ENCODE measurements at places on chromosomes 7 and 10.
A peak's percentile ranks its signal among the peaks of the same experiment; 100 is the strongest.

GRCh38 chr10:77711683-77712049 is 74.1 kb upstream of the KCNMA1 start:
- no peak for DNase-seq

GRCh38 chr7:14209896-14210484 is 220.5 kb upstream of the ETV1 start:
- DNase-seq, result no peak

DNA sequence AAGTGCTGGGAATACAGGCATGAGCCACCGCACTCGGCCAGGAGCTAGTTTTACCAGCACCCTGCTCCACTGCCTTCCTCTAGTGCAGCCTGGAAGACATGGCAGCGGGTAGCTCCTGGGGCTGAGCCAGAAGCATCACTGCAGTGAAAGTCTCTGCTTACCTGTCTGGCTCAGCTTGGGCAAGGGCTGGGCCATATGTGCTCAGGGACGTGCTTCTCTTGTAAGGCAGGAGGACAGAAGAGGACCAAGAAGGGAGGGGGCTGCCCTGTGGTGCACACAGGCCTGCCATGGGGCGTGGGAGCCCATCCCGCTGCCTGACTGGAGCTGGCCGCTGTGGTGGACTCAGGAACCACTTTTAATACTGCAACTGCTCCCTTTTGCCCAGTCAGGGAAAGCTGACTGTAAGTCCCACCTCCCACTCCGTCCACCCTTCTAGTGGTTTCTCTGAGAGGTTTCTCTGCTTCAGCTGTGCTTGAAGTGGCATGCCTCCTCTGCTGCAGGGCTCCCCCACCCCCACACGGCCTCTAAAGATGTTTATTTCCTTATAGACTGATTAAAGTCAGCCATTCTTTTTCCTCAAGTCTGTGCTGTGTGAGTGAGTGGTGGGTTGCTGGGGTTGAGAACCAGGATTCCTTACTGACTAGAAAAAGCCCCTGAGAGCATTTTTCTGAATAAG is 25.3 kb upstream of the C10orf95 start:
- DNase-seq, result no peak

- no peak for DNase-seq
These were observed 110.8 kb downstream of the ARHGAP22 start for GRCh38 chr10:48494073-48494472.

- peak; percentile 3 for DNase-seq
These were observed 1673.4 kb downstream of the REEP3 start for GRCh38 chr10:65194555-65194954.

DNA sequence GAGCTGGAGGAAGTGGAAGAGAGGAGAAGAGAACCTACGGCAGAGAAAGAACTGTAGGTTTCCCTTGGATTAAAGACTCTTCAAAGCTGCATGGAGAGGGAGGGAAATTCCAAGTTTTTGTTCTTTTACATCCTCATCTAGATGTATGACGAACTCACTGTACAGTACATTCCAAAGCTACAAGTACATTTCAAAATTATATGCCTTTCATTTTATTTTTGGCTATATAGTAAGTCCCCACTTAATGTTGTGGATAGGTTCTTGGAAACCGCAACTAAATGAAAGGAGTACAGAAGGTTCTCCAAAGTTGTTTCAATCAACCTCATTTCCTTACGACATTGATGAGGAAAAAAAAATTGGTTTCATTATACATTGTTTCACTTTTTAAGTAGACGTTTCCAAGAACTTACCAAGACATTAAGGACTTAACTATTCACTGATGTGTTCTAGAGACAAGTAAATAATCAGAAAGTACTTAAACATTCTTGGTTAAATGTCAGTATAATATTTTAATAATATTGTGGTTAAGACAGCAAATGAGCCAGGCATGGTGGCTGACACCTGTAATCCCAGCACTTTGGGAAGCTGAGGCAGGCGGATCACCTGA is 16.1 kb upstream of the JMJD1C start:
- no peak for DNase-seq

GRCh38 chr10:78628976-78629375 is 439.8 kb upstream of the ZMIZ1 start:
- DNase-seq, result no peak

- DNase-seq, result no peak
These were observed 34.2 kb downstream of the DNAJC12 start for GRCh38 chr10:67803588-67804394.

DNA sequence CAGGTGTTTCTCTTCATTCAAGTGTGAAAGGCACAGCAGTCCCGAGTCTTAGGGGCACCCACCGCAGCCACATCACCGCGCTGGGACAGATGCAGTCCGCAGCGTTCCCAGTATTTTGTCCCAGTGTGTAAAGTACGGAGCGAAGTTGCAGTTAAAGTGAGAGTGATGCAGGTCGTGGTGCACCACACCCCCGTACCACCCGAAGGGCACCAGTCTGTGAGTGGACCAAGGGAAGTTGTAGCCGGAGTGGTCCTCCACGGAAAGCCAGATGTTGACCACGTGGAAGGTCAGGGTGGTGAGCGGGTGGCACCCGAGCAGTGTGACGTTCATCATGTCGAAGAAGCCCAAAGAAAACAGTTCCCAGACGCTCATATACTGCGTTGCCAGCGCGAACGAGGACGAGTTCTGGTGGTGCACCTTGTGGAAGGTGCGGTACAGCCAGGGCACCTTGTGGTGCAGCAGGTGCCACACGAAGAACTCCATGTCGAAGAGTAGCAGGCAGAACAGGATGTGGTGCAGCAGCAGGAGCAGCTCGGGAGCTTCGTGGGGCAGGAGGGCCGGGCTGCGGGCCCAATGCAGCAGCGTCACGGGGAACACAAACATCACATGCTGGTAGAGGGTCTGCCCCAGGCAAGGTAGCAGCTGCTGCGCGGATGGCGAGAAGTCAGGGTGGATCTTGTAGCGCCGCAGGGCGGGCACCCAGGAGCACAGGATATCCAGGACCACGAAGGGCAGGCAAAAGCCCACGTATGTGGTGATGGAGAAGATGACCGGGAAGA is 526 bp downstream of the CH25H start:
- no peak for DNase-seq

DNA sequence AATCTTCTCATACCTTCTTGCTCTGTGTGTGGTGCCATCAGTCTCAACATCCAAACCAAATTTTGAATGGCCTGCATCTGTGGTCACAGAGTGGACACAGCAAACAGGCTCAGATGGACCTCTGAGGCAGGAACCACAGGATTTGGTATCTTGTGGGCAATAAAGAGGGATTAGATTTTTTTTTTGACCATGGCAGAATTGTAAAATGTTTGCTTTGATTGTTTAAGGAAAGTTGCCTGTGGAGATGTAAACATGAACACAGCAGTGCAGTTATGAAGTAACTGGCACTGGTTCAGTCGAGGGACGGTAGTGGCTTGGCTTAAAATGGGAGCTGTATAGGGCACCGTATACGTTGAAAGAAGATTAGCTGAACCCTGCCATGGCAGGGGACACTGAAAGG is 464.7 kb downstream of the SH2D4B start:
- no peak for DNase-seq

- DNase-seq, result no peak
These were observed 19.8 kb downstream of the DNAJB12 start for GRCh38 chr10:72334825-72335393.

- DNase-seq, result no peak
These were observed 36.0 kb upstream of the RSU1 start for GRCh38 chr10:16853201-16853600.

GRCh38 chr7:29278337-29279069 is 83.9 kb downstream of the CHN2 start:
- DNase-seq, result no peak

GRCh38 chr7:45869426-45869825 is 3.5 kb downstream of the CCDC201 start:
- DNase-seq, result no peak

GRCh38 chr7:12923971-12924370 is 236.5 kb downstream of the ARL4A start:
- DNase-seq, result no peak

- no peak for DNase-seq
These were observed 51.8 kb upstream of the FAM133B start for GRCh38 chr7:92641921-92642511.

DNA sequence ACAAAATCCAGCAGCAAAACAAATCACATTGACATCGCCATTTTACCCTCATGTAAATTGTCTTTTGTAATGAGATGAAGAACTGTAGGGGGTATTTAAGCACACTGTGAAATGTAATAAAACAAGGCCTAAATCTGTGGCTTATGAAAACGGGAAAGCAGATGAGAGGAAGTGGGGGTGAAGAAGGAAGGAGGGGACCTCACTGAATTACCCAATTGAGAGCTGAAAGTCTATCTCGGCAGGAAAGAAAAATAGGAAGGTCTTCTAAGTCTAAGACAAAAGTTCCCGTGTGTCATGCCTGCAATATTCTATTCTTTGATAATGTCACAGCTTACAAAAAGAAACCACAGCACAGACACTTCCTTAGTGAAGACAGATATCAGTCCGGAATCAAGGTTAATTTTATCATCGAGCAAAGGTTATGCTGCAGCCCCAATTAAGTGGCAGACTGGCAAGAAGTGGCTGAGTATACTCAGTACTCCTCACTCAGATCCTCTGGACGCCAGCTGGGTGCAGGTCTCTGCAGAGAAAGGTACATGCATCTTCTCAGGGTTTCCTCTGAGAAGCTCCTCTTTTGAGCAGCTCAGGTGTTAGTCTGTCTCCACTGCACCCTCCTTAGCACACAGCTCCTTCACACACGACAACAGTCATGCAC is 239.7 kb downstream of the FANK1 start:
- no peak for DNase-seq

GRCh38 chr10:131094527-131095312 is 216.8 kb downstream of the TCERG1L start:
- DNase-seq, result no peak

- DNase-seq, result no peak
These were observed 545.7 kb downstream of the GATA3 start for GRCh38 chr10:8600192-8600591.

- no peak for DNase-seq
These were observed 7.3 kb downstream of the SLC16A9 start for GRCh38 chr10:59702347-59702746.

- no peak for DNase-seq
These were observed 362.4 kb upstream of the ZNF32 start for GRCh38 chr10:44010873-44011602.

DNA sequence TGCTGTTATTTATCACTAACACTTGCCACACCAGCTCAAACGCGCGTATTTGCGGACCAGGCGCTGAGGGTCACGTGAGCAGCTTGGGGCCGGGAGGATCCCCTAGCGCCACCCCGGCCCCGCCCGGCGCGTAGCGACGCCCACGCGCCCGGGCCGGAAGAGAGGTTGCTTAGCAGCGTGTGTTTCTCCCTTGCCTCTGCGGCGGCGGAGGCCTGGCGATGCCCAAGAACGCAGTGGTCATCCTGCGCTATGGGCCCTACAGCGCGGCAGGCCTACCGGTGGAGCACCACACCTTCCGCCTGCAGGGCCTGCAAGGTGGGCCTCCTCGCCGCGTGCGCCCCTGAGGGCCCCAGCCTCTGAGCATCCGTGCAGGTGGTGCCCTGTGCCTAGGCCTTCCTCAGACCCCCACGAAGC is at the start of gene C10orf53:
TSS of gene C10orf53 (plus strand) at position 172 of the 414 bp plus-strand sequence. CDS start at position 219, 47 bp downstream.
- DNase-seq, result no peak

DNA sequence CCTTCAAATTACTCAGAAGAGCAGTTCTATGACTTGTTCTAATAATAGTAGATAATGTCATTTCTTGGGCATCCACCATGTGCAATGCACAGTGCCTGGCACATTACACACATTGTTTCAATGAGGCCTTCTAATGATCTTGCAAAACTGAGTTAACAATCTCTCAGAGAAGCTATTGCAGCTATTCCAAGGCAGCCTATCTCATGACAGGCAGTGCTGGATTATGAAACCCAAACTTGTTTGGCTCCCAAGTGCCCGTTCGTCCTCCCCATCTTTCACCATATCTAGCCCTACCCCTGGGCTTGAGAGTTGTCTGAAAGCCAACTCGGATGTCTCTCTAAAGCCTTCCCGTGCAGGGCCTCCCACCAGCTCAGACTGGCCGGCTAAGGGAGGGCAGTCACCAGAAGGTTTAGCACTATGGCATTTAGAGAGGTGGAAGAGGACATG is 405.1 kb downstream of the PLXNA4 start:
- DNase-seq, result no peak

GRCh38 chr7:121081327-121081936 is 92.9 kb downstream of the CPED1 start:
- peak; percentile 66 for DNase-seq
